Fibroblast of gingiva (primary cell): ENCODE measurements at places on chromosomes 4 and X.

GRCh38 chr4:147578051-147578476, 39.1 kb upstream of the TMEM184C start:
- DNase-seq: peak; percentile 99

DNA sequence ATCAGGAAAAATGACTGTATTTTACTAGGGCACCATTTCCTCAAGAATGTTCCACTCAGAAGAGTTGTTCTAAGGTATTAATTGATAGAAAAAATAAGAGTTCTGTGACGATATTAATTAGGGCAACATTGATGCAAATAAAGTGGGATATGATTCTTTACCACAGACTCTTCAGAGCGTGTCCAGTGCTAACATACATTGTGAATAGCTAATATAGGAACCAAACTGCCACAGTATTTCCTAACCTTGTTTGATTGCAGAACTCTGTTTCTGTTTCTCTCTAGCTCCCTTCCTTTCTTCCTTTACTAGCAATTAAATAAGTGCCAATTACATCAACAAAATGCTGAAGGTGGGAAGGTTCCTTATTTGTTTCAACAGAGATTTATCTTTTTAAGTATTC, 154.1 kb upstream of the CPEB2 start:
- DNase-seq: no peak

DNA sequence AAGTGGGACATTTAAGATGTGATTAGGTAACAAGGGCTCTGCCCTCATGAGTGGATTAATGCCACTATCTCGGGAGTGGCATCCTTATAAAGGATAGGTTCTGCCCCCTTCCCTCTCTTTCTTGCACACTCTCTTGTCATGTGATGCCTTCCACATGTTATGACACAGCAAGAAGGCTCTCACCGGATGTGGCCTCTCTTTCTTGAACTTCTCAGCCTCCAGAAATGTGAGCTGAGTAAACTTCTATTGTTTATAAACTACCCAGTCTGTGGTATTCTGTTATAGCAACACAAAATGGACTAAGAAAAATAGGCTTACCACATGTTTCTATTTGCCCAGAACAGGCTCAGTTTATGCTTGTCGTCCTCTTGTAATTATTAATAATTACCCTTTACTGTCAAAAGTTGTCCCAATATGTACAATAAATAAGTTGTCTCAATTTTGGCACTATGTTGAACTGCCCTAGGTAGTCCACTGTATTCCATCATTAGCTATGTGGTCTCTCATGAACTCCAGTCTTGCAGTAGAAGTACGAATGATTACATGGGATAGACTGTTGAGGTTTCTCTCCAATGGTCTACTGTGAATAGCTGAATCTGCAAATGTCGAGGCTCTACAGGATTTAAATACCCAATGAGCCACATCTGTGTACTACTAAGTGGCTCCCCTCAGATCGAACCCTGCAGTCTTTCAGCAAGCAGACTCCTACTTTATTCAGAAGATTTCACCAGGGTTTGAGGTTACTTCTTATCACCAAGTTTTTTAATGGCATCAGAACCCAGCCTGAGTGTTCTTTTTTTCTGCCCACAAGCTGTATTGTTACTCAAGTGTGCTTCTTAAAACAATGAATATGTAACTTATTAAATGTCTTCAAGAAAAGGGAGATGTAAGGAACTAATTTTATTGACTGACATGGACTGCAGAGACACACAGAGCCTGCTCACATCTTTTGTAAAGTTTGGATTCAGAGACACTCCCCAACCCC, 102.0 kb upstream of the LEF1 start:
- DNase-seq: peak; percentile 42

GRCh38 chr4:122928930-122929329, 6.5 kb upstream of the NUDT6 start:
- DNase-seq: no peak

GRCh38 chr4:89492581-89493071, 185.0 kb upstream of the GPRIN3 start:
- DNase-seq: peak; percentile 84

- DNase-seq: no peak
Measured at GRCh38 chr4:151294833-151295496, 18.0 kb downstream of the PRSS48 start.

GRCh38 chrX:23699636-23700194, 32.4 kb downstream of the PRDX4 start:
- DNase-seq: no peak

- DNase-seq: no peak
Measured at GRCh38 chr4:100799761-100800539, 282.1 kb upstream of the EMCN start.

DNA sequence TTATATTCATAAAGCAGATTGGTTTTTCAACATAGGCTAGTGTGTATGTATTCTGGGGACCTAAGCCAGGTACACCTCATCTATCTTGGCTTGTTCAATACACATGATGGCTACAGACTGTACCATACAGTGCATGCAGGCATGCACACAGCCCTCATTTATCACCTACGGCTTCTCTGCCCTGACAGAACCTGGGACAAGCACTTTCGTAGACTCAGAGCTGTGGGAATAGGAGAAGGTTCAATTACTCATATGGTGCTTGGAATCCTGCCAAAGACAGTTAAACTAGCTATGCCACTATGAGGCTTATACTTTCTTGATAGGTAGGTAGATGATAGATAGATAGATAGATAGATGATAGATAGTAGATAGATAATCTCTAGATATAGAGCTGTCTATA, 457.2 kb downstream of the GALNTL6 start:
- no peak for DNase-seq

- no peak for DNase-seq
Measured at GRCh38 chr4:150218447-150218846, 140.2 kb downstream of the DCLK2 start.

GRCh38 chr4:8321771-8322170, 52.2 kb downstream of the HTRA3 start:
- DNase-seq: no peak

- no peak for DNase-seq
Measured at GRCh38 chrX:2516623-2517022, 15.8 kb upstream of the DHRSX start.

GRCh38 chrX:46311581-46312120, 233.6 kb downstream of the ZNF674 start:
- no peak for DNase-seq

GRCh38 chr4:26412381-26413372, 77.6 kb downstream of the CCKAR start:
- no peak for DNase-seq

DNA sequence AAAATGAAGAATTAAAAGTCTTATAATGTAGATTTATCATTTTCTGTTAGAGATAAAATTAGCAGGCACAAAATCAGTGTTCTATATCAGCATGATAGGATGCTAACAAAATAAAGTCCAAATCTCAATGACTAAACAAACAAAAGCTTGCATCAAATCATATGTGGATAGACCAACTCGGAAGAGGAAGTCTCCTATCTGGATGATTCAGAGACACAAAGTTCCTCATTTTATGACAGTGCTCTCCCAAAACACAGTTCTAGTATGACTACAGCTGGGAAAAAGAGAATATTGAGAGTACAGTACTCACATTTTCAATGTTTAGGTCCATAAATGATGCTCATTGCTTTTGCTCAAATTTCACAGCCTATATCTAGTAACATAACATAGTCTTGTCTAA, 376.1 kb upstream of the CTSO start:
- no peak for DNase-seq

- DNase-seq: no peak
Measured at GRCh38 chr4:24892778-24893177, 20.1 kb downstream of the CCDC149 start.

DNA sequence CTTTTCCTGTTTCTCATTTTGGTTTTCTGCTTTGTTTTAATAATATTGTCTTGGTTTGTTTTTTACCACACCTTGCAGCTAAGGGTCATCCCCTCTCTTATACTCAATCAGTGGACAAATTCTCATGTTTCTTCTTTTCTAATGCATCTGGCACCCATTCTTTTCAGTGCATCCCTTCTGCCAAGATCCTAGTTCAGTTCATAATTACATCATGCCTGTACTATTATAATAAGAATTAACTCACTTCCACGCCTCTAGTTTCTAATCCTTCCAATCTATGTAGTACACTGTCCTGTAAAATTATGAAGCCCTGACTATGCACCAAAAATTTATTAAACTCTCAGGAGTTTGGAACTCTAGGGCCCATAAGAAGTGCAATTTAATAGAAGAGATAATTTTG, 126.1 kb downstream of the FAT4 start:
- DNase-seq: no peak

DNA sequence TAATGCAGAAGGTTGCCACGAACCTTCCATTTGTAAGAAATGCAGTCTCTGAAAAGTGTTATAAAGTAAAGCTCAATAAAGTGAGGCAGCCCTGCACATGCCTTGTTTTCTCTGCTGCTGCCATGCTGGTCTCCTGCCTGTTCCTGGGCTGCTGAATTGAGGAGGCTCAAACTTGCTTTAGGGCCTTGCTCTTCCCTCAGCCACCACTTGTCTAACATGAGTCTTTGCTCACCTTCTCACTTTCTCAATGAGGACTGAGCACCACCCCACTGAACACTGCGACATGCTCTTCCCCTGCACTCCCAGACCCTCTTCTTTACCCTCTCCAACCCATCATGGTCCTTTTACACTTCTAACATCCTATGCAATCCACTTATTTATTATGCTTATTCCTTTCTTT, 25.2 kb upstream of the MFAP3L start:
- DNase-seq: no peak

GRCh38 chr4:7886007-7886973, 53.4 kb downstream of the AFAP1 start:
- no peak for DNase-seq

DNA sequence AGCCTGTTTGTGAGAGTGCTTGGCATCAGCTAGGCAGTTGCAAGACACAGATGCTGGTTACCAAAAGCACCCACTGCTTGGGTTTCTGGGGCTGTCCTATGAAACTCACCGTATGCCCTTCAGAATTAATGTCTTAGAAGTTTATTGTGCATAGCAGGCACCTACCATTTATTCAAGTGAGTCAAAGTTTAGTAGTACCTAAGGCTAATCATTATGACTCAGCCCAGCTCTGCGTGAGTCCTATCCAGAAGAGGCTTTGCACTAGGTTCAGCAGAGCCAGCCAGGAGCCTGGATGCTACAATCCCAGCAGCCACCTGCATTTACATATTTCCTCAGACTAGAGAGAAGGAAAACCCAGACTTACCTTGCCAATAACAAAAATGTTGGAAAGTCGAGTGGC, 4.2 kb downstream of the RPS4X start:
- no peak for DNase-seq

DNA sequence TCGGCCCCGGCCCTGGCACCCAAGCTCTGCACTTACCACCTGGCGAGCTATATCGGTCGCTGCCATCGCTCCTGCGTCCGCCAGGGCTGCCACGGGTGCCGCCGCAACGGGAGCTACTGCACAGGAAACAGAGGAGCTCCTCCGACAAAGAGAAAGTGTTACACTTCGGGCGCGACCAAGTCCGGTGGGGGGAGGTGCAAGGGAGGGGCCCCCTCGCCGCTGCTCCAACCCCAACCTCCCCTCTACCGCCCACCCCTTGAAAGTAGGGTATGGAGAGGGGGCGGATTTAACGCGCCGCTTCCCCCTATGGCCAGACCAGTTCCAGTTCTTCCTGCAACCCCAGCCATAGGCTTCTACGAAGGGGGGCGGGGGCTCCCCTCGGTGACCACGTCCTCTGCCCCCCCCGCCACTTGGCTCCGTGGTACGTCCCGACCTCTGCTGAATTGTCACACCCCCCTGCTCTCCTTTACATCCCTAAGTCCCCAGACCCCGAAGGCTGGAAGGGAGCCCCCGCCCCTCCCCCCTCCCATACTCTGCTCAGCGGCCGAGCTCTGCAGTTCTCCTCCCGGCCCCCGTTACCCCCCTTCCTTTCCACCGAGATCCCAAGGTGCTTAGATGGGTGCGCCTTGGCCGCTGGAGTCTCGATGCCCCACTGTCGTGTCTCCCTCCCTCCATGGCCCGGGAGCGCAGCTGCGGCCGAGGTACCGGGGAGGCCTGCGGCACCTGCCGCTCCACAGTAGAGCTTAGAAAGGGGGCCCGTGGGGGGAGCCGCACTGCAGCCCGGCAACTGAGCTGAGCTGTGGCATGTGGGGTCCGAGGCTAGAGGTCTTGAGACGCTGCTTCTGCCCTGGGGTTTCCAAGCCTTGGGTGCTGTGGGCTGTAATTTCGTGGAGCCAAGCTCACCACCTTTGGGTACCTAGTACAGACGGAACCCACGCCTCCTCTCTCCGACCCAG, at the start of gene SEPTIN6:
SEPTIN6 (minus strand) TSS at position 129 of the 956 bp plus-strand sequence; CDS start at position 66, 63 bp downstream.
- peak; percentile 60 for DNase-seq

- no peak for DNase-seq
Measured at GRCh38 chr4:105061731-105062130, 84.9 kb upstream of the TET2 start.

DNA sequence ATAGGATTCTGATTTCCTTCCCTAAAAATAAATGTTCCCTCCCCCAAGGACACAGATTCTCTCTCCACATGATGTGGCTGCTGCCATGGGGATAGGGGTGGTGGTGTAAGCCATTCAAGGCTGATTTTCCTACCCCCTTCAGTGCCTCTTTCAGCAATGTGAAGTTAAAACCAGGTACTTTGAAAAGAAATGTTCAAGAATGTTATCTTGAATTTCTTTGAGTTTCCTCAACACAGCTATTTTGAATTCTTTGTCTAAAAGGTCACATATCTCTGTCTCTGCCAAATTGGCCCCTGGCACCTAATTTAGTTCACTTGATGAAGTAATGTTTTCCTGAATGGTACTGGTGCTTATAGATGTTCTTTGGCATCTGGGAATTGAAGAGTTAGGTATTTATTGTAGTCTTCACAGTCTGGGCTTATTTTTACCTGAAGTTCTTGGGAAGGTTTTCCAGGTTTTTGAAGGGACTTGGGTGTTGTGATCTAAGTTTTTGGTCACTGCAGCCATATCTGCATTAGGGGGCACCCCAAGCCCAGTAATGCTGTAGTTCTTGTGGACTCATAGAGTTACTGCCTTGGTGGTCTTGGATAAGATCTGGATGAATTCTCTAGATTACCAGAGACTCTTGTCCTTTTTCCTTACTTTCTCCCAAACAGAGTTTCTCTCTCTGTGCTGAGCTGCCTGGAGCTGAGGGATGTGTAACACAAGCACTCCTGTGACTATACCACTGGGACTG, 7.6 kb upstream of the DIPK2B start:
- no peak for DNase-seq

- no peak for DNase-seq
Measured at GRCh38 chr4:8115916-8116315, 42.7 kb downstream of the ABLIM2 start.

- DNase-seq: no peak
Measured at GRCh38 chr4:140805293-140805692, 49.1 kb upstream of the TBC1D9 start.

DNA sequence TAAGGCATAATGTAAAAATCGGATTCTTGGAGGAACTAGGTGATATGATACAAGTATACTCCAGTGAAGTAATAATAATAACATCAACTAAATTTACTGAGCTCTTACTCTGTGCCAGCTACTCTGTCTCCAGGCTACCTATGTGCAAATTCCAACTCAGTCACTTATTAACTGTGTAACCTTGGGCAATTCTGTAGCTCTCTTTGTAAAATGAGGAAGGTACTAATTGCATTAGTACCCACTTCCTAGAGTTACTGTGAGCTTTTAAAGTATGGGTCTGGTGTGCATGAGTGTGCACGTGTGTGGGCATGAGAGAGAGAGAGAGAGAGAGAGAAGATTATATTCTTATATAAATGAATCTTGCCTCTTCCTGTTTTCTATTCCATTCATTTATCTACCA, 169.9 kb downstream of the KCNIP4 start:
- DNase-seq: no peak
